ENCODE measurements at places on chromosomes 5 and 9.

DNA sequence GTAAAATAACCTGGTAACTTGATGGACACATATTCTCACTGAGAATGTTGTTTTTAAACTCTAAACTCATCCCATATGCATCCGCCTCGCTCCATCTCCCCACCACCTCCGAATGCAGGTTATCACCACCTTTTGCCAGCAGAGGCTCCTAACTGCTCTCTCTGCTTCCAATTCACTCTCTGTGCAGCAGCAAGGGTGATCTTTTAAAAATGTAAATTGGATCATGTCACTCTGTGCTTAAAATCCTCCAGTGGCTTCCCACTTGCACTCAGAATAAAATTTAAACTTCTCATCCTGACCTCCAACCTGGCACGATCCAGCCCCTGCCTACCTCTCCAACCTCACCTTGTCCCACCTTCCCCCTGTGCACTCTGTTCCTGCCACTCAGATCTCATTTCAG is 317.2 kb downstream of the ZSWIM6 start:
- DNase-seq = no peak

DNA sequence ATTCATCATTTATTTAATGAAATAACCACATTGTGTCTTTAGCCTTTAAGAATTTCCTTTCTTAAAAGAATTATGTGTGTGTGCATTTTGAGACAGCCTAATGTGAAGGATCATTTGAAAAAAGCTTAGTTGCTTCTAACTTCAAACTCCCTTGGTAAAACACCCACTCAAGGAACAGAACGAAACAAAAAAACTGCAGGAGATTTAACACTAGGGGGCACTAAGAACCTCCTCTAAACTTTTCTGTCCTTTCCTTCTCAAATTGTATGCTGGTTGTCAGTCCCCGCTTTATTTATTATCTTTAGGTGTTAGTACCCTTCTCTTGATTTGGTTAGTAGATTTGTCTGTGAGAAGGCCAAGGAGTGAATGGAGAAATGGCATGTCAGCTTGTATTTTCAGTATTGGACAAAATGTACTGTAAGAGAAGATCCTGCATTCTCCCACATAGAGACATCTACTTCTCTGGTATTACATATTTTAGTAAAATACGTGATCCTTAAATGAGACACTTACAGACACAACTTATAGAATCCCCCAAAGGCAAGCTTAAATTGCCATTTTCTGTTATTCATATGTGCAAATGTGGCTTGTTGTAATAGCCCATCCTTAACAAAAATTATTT is 229.7 kb downstream of the MRPS30 start:
- DNase-seq = no peak

GRCh38 chr9:27371382-27371781 is 74.4 kb upstream of the EQTN start:
- DNase-seq = no peak

GRCh38 chr5:176514244-176514950 is 22.8 kb downstream of the RNF44 start:
- no peak for DNase-seq
